ENCODE measurements at places on chromosomes 2 and 18. TPM values are rescaled to one million over a fixed set of nuclear protein-coding genes. Genes with fewer than 3 reads are reported as not detected.

The GPC1 gene
- polyA plus RNA-seq = 15.8 TPM

DNA sequence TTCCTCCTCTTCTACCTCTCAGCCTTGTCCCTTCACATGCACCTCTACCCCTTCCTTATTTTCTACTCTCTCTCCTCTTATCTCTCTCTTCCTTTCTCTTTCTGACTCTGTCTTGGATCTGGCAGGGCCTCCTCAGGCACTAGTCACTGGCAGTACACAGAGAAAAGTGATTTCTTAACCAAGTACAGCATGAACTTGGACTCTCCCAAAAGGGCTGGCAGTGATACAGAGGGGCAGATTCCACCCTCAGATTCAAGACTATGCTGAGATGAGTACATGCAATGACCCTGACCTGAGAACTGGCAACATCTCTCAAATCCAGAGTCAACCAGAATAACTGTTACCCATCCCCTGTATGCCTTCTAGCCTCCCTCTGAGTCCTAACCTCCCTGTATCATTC is 4.3 kb downstream of the AOX1 start:
- peak; percentile 88 for DNase-seq

DNA sequence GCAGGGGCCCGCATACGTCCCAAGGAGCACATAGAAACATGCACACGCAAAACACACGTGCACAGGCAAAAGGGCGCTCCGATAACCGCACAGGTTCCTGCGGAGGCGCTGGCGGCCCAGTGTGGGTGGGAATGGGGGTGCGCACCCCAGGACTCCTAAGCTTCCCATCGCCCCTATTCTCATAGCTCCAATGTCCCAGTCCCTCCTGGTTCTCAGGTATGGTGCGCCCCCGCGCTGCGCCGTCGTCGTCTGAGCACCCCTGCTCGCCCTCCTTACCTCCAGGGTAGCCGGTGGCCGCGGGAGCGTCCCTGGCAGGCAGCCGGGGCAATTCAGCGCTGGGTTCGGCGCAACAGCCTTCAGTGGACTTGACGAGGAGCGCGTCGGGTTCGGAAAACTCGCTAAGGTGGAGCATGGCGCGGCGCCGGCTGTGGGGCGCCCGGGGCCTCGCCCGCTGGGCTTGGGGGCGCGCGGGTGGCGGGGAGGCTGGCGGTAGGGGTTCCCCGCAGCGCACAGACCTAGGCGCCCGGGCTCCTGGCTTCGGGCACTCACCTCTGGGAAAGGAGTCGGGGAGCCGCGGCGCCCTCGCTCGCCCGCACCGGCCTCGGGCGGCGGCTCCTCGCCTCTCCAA is 328 bp downstream of the EGR4 start:
- DNase-seq = no peak

DNA sequence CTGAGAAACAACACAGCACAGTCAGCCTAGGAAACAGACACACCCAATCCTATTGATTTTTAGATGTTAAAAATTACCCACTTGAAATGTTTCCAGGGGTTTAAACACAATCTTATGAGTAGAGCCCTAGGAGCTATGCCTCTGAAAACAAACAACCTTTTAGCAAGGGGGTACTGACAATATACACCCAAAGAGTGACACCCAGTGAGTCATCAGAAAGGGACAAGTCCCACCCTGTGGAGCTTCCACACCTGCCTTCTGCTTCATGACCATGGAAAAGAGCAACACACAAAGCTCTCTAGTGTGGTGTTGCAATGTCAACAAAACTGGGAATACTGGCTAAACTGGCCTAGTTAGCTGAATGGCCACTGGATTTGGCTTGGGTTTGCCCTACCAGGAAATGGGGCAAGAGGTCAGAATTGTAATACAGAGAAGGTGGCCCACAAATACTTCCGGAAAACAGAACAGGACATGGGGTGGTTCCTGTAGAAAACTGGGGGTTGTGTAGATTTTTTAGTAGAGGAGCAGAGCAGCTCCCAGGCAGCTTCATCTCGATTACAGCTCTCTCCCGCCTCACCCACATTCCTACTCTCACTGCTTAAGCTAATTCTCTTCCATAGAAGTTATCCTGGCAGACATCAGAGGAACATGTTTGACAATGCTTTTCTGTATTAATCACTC is 98.2 kb downstream of the GAREM1 start:
- DNase-seq = no peak

DNA sequence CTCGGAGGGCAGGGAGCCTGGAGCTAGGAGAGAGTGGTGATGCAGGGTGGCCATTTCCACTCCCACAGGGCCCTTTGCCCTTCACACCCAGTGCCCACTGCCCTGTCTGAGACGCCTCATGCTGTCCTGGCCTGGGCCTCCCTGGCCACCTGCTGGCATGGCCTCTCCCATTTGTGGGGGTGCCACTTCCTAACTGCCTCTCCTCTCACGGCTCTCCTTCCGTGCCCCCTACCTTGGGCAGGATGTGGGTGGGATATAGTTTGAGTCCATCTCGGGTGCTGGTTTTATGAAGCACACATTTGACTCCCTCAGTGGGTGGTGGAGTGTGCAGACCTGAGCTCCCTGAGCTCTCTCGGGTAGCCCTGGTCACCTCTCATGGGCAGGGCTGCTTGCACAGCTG is 46.0 kb downstream of the DGKD start:
- no peak for DNase-seq

GRCh38 chr2:165871025-165871424 is 77.0 kb upstream of the GALNT3 start:
- no peak for DNase-seq

DNA sequence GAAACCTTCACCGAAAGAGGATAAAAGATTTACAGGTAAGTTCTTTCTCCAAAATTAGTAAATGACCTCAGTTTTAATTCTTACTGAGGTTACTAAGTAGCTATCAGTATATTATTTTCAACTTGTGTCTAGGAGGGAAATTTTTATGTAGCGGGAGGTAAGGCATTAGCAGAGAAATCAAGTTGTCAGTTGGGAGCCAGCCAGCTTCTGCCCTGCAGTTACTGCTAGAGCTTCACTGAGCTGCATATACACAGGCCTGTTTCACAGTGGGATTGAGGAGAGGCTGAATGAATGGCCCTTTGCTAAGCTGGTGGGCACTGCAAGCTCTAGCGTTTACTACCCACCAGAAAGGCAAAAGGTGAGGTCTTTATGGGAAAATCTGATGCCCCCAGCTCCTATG is 105.7 kb downstream of the ACAA2 start:
- no peak for DNase-seq
